Adrenal gland (tissue), 19 donors: ENCODE measurements at places on chromosomes 4 and X. TPM values are rescaled to one million over a fixed set of nuclear protein-coding genes. Genes with fewer than 3 reads are reported as not detected.

DNA sequence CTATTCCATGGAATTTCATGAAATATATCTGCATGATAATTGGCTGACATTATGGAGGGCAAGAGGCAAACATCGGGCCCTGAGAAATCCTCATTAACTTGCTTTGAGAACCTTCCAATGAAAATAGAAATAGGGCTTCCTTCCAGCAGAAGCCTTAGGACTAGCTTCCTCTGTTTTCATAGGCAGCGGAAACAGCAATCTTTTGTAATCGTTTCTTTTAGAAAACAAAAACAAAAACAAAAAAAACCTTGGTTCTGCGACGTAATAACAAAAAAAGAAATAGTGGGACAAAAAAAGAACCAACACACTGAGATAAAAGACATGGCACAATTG lies 62.9 kb downstream of the GEMIN8 start:
- H3K4me1 ChIP-seq = no peaks in the 10 kb centered on the region
- H3K36me3 ChIP-seq = no peaks in the 10 kb centered on the region
- no peak for DNase-seq
- H3K27ac ChIP-seq = no peak overlapping the region

GRCh38 chrX:46850771-46851170 lies 13.9 kb downstream of the RP2 start:
- no peak overlapping the region for H3K27ac ChIP-seq
- no peaks in the 10 kb centered on the region for H3K36me3 ChIP-seq
- no peaks in the 10 kb centered on the region for H3K4me1 ChIP-seq
- no peak for DNase-seq
- H3K4me3 ChIP-seq = no peak overlapping the region

GRCh38 chrX:9555354-9555753 lies 90.5 kb downstream of the TBL1X start:
- no peak for DNase-seq
- no peaks in the 10 kb centered on the region for H3K36me3 ChIP-seq
- H3K4me3 ChIP-seq = no peak overlapping the region

GRCh38 chr4:7635445-7636239 lies 200.9 kb upstream of the PSAPL1 start:
- DNase-seq = no peak
- no peak overlapping the region for H3K4me3 ChIP-seq
- H3K4me1 ChIP-seq = no peaks in the 10 kb centered on the region
- no peak overlapping the region for H3K27ac ChIP-seq
- no peaks in the 10 kb centered on the region for H3K27me3 ChIP-seq

DNA sequence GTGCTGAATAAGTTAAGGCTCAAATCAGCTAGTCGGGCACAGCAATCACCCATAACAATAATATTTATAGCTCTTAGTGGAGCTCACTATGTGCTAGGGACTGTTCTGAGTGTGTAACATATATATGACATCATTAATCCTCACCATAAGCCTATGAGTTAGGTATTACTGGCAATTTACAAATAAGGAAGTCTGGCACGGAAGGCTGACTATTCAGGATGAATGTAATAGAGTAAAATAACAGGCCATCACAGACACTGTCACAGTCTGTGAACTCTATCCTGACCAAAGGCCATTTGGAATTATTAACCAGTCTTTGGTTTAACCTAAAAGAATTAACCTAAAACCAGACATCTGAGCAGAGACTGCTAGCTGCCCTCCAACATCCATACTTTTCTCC lies 119.3 kb downstream of the C4orf51 start:
- H3K36me3 ChIP-seq = no peaks in the 10 kb centered on the region
- peaks cover 5% of the 10 kb centered on the region for H3K4me1 ChIP-seq
- DNase-seq = no peak

GRCh38 chrX:103635436-103635835 lies 6.7 kb downstream of the TCEAL1 start:
- no peaks in the 10 kb centered on the region for H3K36me3 ChIP-seq
- DNase-seq = no peak
- H3K27ac ChIP-seq = no peak overlapping the region
- H3K4me3 ChIP-seq = no peak overlapping the region

- peak; percentile 35 for DNase-seq
- H3K27ac ChIP-seq = peak overlapping the region; percentile 55
- no peaks in the 10 kb centered on the region for H3K36me3 ChIP-seq
- peaks cover 31% of the 10 kb centered on the region for H3K4me1 ChIP-seq
- no peaks in the 10 kb centered on the region for H3K27me3 ChIP-seq
Measured at GRCh38 chr4:148444296-148445070, 2.3 kb upstream of the NR3C2 start.

DNA sequence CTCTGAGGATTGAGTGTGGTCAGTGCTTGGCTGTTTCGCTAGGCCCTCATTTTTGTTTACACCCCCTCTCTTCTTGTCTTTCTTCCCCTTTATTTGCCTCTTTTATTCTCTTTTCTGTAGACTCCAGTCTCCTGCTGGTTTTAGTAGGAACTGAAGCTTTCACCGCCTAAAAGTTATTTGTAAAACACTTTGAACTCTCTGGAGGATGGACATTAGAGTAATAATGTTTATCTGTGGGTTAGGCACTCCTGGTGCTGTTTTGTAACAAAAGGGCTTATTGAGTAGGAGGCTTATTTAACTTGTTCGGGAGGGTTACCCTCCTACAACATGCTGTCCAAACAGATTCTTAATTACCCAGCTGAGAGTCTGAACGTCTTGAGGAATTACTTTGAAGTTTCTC lies 1.6 kb upstream of the ARHGAP10 start:
- DNase-seq = no peak
- no peaks in the 10 kb centered on the region for H3K36me3 ChIP-seq
- H3K4me3 ChIP-seq = no peak overlapping the region

DNA sequence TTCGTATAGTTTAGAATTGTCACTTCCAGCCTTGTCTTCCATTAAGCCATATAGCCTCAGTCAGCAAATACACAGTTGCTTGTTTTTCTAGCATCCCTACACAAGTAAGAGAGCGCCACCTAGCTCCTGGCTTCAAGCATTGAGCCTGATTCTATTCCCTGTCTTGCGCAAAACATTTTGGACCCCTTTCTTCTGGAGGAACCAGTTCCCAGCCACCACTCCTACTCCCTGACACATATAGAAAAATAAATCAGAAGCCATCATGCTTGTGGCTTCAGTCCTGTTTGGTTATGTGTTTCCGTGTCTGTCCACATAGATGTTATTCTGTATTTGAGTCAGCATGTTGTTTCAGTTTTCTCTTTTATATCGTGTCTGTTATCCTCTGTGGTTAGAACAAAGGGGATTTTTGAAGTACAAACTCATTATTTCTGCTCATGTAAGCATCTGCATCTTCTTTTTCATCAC lies 59.9 kb downstream of the GK start:
- H3K27ac ChIP-seq = no peak overlapping the region
- no peaks in the 10 kb centered on the region for H3K36me3 ChIP-seq
- no peak overlapping the region for H3K4me3 ChIP-seq

- H3K4me3 ChIP-seq = no peak overlapping the region
- H3K36me3 ChIP-seq = no peaks in the 10 kb centered on the region
- peaks cover 3% of the 10 kb centered on the region for H3K27me3 ChIP-seq
- no peaks in the 10 kb centered on the region for H3K4me1 ChIP-seq
- H3K27ac ChIP-seq = no peak overlapping the region
Measured at GRCh38 chrX:150730719-150731118, 37.5 kb downstream of the MTMR1 start.

- H3K4me3 ChIP-seq = no peak overlapping the region
- DNase-seq = no peak
- no peaks in the 10 kb centered on the region for H3K36me3 ChIP-seq
- no peaks in the 10 kb centered on the region for H3K4me1 ChIP-seq
Measured at GRCh38 chr4:143939528-143939927, 34.2 kb upstream of the GYPE start.

GRCh38 chrX:48533165-48533564 lies 6.3 kb upstream of the TBC1D25 start:
- H3K27ac ChIP-seq = no peak overlapping the region
- H3K4me3 ChIP-seq = no peak overlapping the region
- no peak for DNase-seq
- no peaks in the 10 kb centered on the region for H3K27me3 ChIP-seq
- no peaks in the 10 kb centered on the region for H3K4me1 ChIP-seq
- H3K36me3 ChIP-seq = no peaks in the 10 kb centered on the region

- no peak overlapping the region for H3K27ac ChIP-seq
- no peaks in the 10 kb centered on the region for H3K36me3 ChIP-seq
- H3K27me3 ChIP-seq = no peaks in the 10 kb centered on the region
- no peak for DNase-seq
- no peaks in the 10 kb centered on the region for H3K4me1 ChIP-seq
- no peak overlapping the region for H3K4me3 ChIP-seq
Measured at GRCh38 chr4:1588306-1588705, 95.8 kb downstream of the FAM53A start.

DNA sequence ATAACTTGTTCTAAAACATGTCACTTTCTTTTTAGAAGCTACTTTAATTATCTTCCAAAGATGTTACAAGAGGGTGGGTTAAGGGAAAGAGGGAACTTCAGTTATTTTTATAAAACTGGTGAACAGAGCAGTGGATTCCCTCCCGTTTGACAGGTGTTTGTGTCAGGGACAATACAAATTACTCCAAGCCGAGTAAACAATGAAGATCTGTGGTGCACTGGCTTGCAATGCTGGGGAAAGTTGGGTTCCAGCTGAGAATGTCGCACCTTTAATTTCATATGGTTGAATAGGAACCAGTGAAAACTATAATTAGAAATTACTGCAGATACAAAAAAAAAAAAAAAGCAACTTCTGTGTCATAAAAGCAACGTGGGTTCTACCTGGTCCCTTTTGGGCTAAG lies 98.6 kb upstream of the TTC29 start:
- no peak overlapping the region for H3K27ac ChIP-seq
- no peak for DNase-seq
- H3K4me3 ChIP-seq = no peak overlapping the region
- peaks cover 5% of the 10 kb centered on the region for H3K27me3 ChIP-seq

DNA sequence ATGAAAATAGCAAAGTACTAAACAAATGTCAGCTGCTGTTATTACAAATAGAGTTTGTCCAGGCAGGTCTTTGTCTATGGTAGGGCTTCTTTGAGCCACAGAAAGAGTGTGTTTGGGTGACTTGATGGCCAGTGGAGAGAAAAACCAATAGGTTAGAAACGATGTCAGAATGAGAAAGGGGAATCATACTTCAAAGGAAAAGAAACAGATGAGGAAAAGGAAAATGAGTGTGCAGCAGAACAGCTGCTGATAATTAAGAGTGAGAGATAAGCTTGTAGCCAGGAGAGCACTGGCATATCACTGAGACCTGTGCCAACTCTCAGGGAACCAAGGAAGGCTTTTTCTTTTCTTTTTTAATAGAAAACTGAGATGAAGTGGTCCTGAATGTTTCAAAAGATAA lies 257.2 kb downstream of the ARHGAP24 start:
- DNase-seq = no peak
- no peaks in the 10 kb centered on the region for H3K36me3 ChIP-seq
- no peak overlapping the region for H3K27ac ChIP-seq
- H3K4me1 ChIP-seq = peaks cover 5% of the 10 kb centered on the region

DNA sequence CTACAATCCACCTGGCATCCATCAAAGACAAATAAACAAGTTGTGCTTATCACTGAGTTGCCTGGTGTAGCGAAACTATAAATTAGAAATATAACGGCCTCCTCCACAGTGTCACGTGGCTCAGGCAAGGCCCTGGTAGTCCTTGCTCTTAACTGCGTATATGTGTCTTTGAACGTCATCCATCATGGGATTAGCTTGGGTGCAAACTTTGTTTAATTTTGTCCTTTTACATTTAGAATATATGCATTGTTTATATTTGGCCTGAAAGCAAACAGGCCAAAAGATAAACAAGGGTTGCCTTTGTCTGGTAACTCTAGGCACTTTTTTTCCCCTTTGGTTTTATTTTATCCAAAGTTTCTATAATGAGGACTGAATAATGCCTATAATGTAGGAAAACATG lies 184.9 kb downstream of the KIT start:
- H3K4me1 ChIP-seq = no peaks in the 10 kb centered on the region
- no peak overlapping the region for H3K4me3 ChIP-seq
- H3K36me3 ChIP-seq = no peaks in the 10 kb centered on the region
- no peak for DNase-seq
- no peaks in the 10 kb centered on the region for H3K27me3 ChIP-seq
- no peak overlapping the region for H3K27ac ChIP-seq

GRCh38 chr4:83503974-83504373 lies 19.1 kb upstream of the ABRAXAS1 start:
- H3K4me1 ChIP-seq = no peaks in the 10 kb centered on the region
- H3K27ac ChIP-seq = no peak overlapping the region
- no peaks in the 10 kb centered on the region for H3K27me3 ChIP-seq
- no peaks in the 10 kb centered on the region for H3K36me3 ChIP-seq

GRCh38 chrX:19720236-19720635 lies 167.2 kb downstream of the SH3KBP1 start:
- H3K4me3 ChIP-seq = no peak overlapping the region
- no peaks in the 10 kb centered on the region for H3K36me3 ChIP-seq
- H3K27ac ChIP-seq = no peak overlapping the region
- no peaks in the 10 kb centered on the region for H3K4me1 ChIP-seq
- H3K27me3 ChIP-seq = no peaks in the 10 kb centered on the region
- no peak for DNase-seq

DNA sequence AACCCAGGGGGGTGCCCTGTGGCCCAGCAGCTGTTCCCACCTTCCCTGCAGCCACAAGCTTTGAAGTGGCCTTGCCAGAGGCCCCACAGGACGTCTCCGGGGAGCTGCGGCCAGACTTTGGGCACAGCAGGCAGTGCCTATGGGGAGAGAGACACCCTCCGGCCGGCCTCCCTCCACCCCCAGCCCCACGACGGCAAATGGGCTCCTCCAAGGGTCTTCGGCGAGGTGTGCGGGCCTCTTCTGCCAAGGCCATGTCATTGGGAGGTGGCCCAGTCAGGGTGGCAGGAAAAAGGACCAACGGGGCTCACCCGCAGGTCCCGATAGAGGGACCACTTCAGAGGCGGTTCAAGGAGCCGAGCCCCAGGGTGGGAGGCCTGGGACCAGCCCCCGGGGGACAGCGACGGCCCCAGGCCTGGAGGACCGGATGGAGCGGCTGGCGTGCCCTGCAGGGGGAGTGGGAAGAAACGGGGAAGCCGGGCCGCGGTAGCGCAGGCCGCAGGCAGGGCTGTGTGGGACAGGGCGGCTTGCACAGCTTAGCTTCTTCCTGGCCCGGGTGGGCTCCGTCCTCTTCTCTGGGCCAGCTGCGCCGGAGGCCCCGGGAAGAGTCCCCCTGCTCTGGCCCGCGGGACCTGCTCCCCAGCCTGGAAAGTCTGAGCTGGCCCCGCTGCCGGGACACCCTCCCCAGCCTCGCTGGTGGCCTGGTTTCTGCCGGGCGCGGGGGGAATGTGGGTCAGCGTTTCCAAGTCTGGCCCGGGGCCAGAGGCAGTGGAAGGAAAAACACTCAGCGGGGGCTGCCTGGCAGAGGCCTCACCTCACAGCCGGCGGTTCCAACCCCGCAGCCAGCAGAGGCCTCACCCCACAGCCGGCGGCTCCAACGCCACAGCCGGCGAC lies 21.9 kb upstream of the SPON2 start:
- peak; percentile 85 for DNase-seq
- peak overlapping the region; percentile 6 for H3K27ac ChIP-seq
- no peaks in the 10 kb centered on the region for H3K27me3 ChIP-seq
- H3K4me1 ChIP-seq = peaks cover 29% of the 10 kb centered on the region
- no peaks in the 10 kb centered on the region for H3K36me3 ChIP-seq

The CLNK gene
- not detected for total RNA-seq

The RAB39B gene
- total RNA-seq = 0.71 TPM

The PNPLA4 gene
- total RNA-seq = 37.3 TPM

The NAP1L5 gene
- total RNA-seq = 16.4 TPM

The TMEM35A gene
- total RNA-seq = 1.3 TPM

The GLRB gene
- total RNA-seq = 7.8 TPM
